ENCODE measurements at places on chromosomes 7 and 10.

DNA sequence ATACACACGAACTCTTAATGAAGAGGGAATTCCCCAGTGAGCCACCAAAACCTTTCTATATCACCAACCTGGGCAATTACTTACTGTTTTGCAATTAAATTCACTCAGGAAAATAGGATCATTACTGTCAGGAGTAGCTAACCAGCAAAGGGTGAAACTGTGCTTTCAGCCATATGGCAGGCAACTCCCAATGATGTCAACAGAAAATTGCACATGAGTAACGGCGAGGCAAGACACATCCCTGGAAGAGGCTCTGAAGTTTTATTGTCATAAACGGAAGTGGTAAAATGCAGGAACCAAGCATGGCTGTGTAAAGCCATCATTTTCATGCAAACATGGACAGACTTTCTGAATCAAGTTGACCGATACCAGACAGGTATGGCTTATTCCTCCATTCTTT, 548.9 kb upstream of the AUTS2 start:
- no peak for DNase-seq

DNA sequence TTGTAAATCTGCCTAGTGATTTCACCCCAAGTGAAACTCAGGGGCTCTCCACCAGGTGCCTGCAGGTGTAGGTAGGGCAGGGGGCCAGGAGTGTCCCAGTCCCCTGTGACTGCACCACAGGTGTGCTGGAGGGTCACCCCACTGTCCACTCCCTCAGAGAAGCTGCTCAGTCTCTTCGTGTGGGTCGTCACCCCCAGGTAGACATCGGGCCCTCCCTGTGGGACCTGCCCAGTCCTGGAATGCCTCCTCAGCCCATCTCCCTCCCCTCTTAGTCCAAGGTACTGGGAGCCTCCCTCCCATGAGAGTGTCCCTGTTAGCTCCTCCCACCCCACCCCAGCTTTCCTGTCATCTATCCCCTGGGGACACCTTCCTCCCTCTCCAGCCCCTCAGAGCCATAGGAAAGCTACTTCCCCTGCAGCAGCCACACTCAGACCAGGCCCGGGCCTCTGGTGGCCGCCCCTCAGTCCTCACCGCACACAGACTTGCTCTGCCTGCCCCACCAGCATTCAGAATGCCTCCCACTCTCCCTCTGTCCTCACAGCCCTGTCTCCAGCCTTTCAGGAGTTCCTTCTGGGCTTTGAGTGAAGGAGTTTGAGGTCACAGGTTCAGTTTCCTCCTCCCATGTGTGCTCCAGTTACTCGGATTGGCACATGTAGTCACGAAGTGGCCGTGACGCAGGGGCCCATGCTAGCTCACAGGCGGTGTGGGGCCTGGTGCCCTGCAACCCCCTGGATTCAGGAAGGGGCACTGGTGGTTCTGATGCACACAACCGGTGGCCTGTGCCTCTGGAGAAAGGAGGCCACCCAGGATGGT, 5.1 kb downstream of the ALOX5 start:
- no peak for DNase-seq

DNA sequence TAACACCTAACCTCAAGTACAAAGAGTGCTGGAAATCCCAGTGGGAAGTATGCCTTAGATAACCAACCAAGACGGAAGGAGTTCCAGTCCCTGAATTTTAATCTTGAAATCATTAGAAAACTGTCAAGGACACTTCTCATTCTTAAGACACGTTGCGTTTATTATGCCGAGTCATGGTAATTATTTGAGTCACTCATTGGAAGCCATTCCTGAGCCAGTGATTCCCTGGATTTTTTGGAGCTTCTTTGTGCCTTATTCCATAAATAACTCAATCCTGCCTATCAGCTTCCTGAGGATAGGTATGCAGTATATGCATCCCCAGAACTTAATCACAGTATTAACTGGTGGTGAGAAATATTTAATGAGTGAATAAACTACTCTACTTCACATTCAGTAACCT, 77.4 kb downstream of the PPP1R17 start:
- DNase-seq, result no peak

DNA sequence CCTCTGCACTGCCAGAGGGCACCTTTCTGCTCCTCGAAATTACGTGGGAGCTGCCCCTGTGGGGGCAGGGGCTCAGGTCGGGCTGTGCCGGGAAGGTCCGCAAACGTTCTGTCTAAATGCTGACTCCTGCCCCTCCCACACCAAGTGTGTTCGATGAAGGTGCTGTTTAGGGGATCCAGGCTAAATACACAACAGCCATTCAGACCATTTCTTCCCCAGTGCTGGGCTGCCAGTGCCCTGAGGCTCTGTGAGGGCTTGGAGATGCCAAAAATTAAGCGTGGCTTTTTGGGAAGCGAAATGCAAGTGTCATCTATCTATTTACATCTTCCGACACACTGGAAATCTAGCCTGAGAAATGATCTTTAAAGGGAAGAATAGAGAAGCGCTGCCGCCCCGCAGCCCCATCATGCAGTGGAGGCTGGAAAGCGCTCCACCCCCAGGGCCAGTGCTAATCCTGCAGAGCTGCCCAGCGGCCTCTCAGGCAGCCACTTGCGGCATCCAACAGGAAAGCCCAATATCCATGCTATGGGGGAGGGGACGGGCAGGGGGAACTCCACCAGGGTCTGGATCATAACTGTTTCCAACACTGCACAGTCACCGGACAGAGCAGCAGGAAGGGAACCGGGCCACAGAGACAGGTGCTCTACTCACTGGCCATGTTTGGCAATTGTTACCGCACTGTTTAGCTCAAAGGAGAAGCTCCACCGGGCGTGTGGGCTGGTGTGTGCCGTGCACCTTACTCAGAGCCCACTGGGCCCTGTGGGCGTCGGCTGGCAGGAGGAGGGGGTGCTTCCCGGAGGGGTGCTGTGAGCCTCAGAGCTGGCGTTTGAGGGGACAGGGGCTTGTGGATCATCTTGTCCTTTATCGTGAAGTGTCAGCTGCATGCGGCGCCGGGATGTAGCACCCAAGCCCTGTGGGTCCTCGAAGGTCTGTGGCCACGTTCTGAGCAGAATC, 205.5 kb downstream of the DNAJB6 start:
- DNase-seq, result no peak

DNA sequence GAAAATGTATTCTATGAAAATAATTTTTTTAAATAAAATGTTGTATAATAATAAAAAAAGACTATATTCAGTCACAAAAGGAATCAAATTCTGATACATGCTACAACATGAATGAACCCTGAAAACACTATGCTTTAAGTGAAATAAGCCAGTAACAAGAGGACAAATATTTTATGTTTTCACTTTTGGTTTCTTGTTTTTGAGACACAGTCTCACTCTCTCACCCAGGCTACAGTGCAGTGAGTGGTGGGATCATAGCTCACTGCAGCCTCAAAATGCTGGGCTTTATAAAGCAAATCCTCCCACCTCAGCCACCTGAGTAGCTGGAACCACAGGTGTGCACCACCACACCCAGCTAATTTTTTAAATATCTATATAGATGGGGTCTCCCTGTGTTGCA, 64.2 kb downstream of the CNOT4 start:
- no peak for DNase-seq

- no peak for DNase-seq
Observed at GRCh38 chr10:119651514-119652360, 557 bp downstream of the BAG3 start.

- DNase-seq, result no peak
Observed at GRCh38 chr7:30453921-30454320, 24.7 kb downstream of the NOD1 start.

GRCh38 chr7:157022681-157023588, 12.5 kb upstream of the MNX1 start:
- no peak for DNase-seq

DNA sequence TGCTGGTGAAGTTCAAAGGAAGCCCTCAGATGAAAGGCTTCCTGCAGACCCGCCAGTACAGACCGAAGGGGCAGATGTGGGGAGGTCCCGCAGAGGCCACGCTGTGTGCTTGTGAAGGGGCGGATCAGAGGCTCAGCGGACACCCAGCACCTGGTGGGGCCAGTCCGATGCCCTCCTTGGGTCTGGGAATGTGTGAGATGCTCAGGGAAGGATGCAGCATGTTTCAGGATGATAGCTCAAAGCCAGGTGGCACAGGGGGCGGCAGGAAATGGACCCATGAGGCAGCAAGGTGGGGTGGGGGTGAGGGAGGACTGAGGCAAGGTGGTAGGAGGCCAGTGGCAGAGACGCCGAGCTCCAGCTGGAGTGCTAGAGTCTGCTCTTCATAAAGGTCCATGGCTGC, 27.9 kb upstream of the HSPA12A start:
- DNase-seq, result no peak

GRCh38 chr10:115422624-115423023, 329.5 kb downstream of the ATRNL1 start:
- DNase-seq, result no peak

DNA sequence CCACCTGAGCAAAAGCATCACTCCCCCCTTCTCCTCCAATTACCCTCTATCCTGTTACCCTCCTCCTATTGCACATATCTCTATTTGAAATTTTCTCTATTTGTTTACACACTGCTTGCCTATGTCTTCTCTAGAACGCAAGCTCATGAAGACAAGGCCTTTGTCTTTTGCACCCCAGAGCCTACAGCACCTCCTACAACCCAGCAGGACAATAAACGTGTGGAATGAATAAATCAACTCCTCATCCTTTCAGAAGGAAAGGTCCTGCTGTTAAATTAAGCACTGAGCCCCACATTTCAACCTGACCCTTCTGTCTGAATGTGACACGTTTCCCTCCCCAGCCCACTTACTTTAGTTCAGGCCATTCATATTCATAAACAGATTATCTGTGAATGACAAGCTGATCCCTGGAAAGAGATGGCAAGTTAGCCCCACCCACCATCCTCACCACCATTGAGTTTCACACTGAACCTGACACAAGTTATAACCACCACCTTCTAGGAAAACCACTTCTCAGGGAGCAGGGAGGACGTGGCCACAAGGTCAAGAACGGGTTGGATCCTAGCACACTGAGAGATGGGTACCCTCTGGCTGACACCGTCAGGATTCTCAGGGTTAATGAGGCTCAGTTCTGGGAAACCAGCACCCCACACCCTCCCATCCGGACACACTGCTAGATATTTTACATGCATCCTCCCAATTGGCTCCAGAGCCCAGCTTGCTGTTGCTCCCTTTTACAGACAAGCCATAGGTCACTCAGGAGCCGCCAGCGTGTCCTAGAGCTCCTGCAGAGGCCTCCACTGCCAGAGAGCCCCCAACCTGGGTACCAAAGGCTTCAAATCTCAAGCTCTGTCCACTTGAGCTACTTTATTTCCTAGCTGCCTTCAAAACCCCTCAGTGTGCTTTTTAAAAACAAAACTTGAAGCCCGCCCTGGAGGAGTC, 934 bp downstream of the PRTFDC1 start:
- DNase-seq, result no peak

DNA sequence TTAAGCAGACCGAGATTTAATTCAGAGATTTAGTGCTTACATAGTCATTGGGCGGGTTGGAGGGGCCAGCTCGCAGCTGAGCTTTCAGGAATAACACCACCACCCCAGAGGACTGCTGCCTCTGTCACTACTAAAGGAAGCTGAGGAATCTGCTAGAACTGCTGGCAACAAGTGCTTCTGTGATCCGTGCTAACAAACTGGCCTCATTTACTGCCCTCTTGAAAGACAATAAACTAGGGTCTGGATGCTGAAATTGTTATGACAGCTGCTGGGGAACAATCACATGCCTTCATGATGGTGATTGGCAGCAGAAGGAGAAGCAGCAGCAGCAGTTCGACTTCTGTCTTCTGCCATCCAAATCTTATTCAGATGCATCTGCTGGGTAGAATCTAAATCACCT, 285.5 kb upstream of the TAC1 start:
- peak; percentile 87 for DNase-seq

DNA sequence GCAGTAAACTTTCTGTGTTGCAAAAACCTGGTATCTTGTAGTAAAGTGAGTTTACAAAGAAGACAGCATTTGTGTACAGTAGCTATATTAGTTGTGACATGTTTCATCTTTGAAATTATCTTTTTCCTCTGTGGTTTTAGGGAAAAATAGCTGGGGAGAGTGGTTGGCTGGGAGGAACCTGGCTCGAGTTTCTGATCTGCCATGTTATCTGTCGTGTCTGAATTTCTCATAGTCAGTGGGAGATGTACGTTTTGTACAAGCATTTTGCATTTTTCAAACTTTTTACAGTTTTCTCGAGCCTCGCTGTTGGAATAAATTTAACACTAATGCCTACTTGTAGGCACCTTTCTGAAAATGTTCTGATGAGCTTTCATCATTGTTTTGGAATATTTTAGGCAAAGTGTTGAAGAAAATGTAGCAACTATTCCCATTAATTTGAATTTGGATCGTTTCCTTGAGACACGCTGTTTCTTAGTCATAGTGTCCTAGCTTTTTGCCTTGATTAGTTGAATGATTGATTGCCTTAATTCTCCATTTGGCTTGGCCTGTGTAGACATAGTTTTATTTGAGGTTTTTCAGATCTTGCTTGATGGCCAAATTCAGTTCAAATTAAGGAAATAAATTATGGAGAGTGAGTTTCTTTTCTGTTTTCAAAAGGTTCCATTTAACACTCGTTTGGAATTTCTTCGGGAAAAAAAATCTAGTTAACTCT, 65.1 kb downstream of the CAMK1D start:
- DNase-seq, result no peak

DNA sequence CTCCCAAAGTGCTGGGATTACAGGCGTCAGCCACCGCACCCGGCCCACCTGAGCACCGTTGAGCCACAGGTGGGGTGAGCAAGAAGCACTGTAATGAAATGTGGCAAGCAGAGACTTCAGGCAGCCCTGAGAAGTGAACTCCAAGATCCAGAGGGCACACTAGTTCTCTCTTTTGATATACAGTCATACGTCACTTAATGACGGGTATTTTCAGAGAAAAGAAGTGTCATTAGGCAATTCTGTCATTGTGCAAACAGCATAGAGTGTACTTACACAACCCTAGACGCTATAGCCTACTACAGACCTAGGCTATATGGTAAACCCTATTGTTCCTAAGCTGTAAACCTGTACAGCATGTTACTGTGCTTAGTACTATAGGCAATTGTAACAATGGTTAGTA, 7.9 kb downstream of the PANK1 start:
- no peak for DNase-seq

DNA sequence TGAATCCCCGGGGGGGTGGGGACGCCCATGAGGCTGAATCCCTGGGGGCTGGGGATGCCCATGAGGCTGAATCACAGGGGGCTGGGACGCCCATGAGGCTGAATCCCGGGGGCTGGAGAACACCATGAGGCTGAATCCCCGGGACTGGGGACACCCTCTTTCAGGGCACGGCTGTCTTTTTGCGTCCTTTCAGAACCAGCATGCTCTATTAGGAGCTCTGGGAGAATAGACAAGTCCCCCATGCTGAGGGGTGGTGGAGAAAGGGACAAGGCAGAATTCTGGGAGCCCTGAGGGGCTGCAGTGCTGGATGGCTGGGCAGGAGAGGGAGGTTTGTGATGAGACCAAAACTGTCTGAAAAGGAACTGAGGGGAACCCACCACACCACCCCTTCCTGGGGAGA, 257.3 kb upstream of the TCERG1L start:
- no peak for DNase-seq

GRCh38 chr7:129017933-129018538, 36.9 kb downstream of the TNPO3 start:
- no peak for DNase-seq

GRCh38 chr10:132554991-132555647, 17.5 kb downstream of the INPP5A start:
- no peak for DNase-seq

GRCh38 chr7:115217373-115217772, 295.5 kb downstream of the MDFIC start:
- no peak for DNase-seq

GRCh38 chr7:128387216-128388144, 22.3 kb downstream of the IMPDH1 start:
- DNase-seq, result peak; percentile 55

- DNase-seq, result no peak
Observed at GRCh38 chr7:127819975-127820731, 168.2 kb downstream of the SND1 start.

- no peak for DNase-seq
Observed at GRCh38 chr7:55548295-55548731, 24.0 kb downstream of the VOPP1 start.
